ENCODE measurements at places on chromosomes 11 and 22.

- no peak for DNase-seq
These were observed 155.9 kb upstream of the TBCEL start for GRCh38 chr11:120867988-120868387.

DNA sequence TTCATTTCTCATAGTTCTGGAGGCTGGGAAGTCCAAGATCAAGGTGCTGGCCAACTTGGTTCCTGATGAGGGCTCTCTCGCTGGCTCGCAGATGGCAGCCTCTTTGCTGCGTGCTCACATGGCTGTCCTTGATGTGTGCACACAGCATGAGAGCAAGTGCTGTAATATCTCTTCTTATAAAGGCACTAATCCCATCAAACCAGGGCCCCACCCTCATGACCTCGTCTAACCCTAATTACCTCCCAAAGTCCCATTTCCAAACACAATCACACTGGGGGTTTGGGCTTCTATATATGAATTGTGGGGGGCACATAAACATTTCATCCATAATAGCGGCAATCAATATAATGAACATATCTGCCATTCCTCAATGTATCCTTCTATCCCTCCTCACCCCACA is 1062.1 kb downstream of the BRD1 start:
- no peak for DNase-seq

- no peak for DNase-seq
These were observed 96.9 kb downstream of the CNTN5 start for GRCh38 chr11:99117603-99118002.

- DNase-seq: no peak
These were observed 206.5 kb upstream of the PDGFD start for GRCh38 chr11:104370478-104370877.

- DNase-seq: no peak
These were observed 69.1 kb upstream of the ADSL start for GRCh38 chr22:40276996-40277823.

GRCh38 chr11:117497206-117497951 is 169.7 kb downstream of the CEP164 start:
- DNase-seq: no peak

DNA sequence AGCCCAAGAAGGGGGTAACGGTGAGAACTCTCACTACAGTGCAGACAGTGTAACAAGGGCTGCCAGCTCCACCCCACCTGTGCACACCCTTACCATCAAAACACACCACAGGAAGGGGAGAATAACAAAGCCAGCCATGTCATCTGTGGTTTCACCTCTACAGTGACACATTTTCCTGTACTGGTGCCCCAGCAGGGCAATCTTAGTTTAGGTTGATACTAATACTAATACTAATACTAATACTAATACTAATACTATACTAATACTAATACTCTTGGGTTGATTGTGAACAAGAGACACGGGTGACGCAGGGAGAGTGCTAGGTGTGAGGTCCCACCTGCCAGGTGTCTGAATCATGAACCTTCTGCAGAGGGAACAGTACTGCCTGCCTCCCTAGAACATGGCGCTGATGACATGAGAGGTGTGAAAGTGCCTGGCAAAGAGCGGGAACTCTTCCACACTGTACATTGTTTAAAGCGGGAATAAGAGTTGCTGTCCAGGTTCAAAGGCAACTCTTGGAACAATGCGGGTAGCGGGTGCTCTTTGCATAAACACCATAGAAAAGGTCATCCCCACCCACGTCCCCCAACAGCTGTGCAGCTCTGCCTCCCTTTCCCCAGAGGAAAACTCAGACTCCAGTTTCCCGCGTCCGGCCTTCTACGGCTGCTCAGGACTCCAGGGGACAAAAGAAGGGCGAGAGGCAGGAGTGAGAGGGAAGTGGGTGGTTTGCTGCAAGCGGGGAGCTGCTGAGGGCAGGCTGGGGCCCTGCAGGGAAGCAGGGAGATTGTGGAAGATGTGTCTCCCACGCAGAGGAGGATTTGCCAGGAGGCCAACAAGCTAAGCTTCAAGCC is 25.0 kb upstream of the TMPRSS4 start:
- peak; percentile 86 for DNase-seq

Data from CD4-positive, alpha-beta T cell treated with Interleukin-21 for 1 hour (primary cell).